CD4-positive, alpha-beta T cell treated with Interleukin-15 for 4 hours (primary cell): ENCODE measurements at places on chromosomes 13 and 19.

- no peak for DNase-seq
Observed at GRCh38 chr13:72129117-72129516, 262.1 kb upstream of the DACH1 start.

DNA sequence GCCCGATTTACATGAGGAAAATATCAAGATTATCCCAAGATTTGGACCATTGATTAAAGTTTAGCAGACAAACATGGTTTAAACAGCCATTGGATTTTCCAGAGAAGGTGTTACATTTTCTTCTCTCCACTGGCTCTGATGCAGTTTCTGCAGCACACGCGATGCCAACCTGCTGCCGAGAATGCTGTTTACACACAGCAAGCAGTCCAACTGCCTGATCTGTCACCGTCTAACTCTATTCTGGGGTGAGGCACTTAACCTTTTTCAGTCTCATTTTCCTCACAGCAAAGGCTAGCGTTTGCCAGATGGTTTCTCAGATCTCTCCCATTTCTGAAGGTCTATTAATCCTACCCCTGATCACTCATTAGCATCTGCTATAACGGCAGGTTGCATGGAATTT lies 763.5 kb upstream of the GPC6 start:
- no peak for DNase-seq

GRCh38 chr13:60210510-60211330 lies 47.0 kb upstream of the DIAPH3 start:
- no peak for DNase-seq

- no peak for DNase-seq
Observed at GRCh38 chr19:51593138-51593890, 22.2 kb downstream of the ZNF175 start.

- peak; percentile 42 for DNase-seq
Observed at GRCh38 chr19:52778811-52779210, 7.8 kb downstream of the ZNF600 start.

GRCh38 chr19:16623576-16623975 lies 4.4 kb downstream of the MED26 start:
- DNase-seq: no peak

GRCh38 chr13:97430296-97430695 lies 3.7 kb upstream of the RAP2A start:
- no peak for DNase-seq

DNA sequence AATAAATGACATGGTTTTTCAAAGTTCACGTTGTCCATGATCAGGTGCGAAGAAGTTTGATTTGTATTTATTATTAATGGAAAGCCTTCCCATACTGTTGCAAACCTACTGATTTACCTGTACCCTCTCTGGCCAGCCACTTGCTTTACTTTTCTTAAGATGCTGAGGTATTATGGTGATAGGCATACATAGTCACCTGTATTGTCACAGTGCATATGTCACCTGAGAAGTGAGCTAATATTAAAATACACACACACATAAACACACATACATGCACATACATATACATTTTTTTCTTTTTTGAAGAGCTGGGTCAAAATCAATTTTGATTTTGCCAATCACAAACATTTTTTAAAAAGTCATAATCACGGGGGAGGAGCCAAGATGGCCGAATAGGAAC lies 72.1 kb downstream of the RNASEH2B start:
- DNase-seq: no peak

GRCh38 chr13:107834281-107834680 lies 381.1 kb downstream of the LIG4 start:
- DNase-seq: no peak

GRCh38 chr13:113113846-113114271 lies 8.3 kb downstream of the F7 start:
- no peak for DNase-seq

- DNase-seq: no peak
Observed at GRCh38 chr19:2113439-2114211, 16.9 kb downstream of the IZUMO4 start.

GRCh38 chr19:6417713-6418561 lies 6.7 kb downstream of the KHSRP start:
- DNase-seq: no peak

DNA sequence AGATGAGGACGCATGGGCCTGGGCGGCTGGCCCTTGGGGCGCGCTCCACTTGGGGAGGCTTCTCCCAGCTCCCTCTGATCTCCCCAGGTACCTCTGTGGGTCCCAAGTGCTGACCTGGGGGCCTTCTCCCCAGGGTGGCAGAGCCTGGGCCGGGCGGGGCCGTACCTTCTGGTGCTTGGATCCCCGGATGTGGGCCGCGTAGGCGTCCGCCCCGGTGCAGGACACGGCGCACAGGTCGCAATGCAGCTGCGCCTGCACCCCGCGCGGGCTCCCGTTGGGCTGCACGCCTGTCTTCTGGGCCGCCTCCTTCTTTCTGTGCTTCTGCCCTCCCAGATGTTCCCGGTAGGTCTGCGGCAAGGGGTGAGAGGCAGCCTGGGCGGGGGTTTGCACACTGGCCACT lies 41.1 kb upstream of the MATK start:
- DNase-seq: no peak

DNA sequence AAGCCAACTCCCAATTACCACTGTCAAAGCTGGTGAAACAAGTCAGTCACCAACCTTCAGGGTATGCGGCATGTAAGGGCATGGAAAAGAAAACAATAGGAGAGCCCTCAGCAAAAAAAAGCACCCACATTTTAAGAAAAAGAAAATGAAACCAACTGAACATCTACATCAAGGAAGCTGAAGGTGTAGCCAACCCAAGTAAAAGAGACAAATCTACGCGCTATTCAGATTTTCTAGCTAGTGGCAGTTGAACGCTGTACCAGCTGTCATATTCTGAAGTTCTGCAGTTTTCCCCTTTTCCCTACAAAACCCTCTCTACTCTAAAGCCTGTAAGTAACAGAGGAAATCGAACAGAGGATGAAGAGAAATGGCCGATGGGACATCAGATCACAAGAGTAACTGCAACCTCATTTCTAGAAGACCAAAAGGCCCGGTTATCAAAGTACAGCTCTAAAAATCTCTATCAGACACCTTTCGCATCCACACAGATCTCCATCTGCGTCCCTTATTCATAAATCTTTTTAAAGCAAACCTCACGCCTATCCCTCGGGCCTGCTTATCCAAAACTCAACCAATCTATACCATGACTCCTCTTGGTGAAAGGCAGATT lies 1.4 kb downstream of the MYCBP2 start:
- DNase-seq: peak; percentile 44

GRCh38 chr13:99028890-99029289 lies 51.0 kb upstream of the DOCK9 start:
- peak; percentile 36 for DNase-seq

- no peak for DNase-seq
Observed at GRCh38 chr19:39953915-39954314, 17.1 kb upstream of the PSMC4 start.

DNA sequence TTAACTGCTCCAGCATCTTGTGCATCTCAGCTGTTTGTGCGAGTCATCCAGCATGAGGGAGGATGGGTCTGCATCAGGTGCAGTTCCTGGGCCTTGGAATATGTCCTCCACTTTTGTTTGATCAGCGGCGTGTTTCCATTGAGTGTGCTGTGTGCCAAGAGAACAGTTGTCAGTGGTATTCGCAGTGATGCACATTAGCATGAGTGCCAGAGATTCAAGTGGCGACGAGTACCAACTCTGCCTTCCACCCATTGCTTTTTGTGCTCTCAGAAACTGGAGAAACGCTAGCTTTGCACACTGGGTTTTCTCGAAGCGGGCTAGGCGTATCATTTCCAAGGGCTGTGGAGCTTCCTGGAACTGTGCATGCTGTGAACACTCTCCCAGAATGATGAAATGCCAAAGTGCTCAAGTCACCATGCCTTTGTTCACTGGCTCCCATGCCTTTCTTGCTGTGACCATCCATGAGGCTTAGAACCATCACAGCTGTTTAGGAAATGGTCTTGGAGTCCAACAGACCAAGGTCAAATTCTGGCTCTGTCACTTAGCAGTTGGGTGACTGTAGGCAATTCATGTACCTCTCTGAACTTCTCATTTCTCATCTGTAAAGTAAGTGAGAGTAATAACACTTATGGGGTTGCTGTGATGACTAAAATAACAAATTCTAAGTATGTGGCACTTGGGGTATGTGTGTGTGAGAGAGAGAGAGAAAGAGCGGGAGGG lies 18.4 kb downstream of the LRCH1 start:
- DNase-seq: no peak

DNA sequence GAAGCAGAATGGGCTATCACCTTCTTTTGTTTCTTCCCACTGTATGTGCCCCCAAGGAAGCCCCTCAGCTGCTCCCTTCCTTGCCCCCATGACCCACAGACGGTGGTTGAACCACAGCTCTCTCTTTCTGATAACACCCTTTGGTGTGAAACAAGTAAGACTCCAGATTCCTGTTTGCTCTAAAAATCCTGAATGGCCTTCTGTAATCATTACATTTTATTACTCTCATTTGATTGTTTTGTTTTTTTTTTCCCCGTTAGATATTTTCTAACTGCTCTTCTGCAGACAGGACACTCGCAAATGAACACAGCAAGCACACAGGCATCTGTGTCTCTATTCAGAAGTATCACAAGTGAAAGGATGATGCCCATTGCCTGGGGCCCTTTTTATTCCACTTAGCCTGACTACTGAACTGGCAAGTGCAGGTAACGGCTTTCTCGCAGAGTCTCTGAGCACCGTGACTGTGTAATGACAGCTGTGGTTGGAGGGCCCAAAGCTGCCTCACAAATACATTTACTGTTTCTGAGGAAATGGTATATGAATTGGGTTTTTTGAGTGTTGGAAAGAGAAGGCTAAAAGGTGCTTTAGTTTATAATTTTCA lies 59.3 kb downstream of the OXGR1 start:
- no peak for DNase-seq

DNA sequence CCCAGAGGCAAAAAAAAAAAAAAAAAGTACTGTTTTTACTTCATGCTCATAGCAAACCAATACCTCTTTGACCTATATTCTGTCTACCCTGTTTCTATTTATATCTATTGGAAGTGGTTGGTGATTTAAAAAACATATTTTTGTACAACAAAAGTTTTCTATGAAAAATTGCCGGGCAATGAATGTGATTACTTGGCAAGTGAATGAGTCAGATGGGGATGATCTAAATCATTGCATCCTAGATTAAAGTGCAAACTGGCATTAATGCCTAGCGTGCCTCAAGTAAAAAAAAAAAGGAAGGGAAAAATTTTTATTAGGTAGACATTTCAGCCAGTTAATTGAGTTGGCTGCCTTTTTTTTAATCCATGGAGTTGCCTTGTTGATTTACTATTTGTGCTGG lies 500.6 kb downstream of the KCTD12 start:
- DNase-seq: no peak

DNA sequence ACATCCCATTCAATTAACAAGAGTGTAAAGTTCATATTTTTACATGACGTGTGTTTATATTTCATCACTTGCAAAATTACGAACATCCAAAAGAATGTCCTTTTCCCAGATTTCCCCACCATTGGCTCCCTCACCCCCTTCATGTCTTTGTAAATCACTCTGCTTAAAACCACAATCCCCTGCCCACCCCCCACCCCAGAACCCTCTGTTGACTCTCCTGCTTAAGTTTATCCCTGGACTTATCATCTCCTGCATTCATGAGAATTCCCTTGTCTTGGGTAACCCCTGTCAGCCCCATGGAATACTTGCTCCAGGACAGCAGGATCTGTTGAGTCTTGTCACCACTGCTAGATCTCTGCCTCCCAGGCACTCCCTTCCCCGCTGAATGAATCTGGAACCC lies 109.9 kb downstream of the COL4A1 start:
- DNase-seq: no peak

DNA sequence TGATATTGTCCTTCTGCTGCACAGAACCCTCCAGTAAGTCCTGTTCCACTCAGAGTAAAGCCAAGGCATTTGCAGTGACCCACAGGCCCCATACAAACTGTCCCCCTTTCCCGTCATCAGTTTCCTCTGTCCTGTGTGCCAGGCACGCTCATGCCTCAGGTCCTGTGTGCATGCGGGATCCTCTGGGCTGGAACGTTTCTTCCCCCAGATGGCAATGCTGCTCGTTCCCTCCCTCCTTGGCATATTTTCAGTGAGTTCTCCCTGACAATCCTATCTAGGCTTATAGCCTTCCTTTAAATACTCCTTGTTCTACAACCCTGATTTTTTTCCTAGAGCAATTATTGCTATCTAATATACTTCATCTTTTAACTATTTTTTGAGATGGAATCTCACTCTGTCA lies 5.7 kb downstream of the OPA3 start:
- no peak for DNase-seq

DNA sequence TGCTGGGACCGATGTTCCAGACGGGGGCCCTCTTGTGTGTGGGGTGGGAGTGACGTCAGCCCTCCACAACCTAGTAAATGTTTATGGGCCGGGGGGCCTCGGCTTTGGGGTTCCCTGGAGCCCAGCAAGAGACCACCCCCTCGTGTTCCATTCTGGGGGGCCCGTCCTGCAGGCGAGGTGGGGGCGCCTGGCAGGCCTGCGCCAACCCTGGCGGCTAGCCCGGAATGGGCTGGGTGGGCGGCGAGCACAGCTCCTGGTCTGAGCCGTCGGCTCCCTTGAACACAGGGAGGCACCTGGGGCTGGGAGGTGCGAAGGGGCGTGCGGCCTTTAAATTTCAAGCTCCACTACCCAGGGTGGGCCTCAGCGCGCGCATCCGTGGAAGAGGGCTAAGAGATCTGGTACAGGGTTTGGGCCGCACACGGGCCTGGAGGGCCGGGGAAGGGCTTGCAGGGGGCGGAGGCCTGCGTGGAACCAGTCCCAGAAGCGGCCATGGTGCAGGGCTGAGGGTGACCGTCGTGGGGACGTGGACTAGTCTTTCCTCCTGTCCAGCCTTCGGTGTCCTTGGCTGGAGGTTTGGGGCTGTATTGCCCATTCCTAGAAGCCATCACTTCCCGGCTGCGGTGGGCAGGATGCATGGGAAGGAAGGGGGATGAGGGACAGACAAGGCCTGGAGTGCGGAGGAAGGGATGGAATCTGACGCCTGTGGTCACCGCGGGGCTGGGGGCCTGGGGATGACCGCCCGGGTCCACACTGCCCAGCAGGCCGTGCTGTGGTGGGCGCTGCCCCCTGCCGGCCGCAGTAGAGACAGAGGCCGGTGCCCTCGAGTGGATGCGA lies 11.4 kb downstream of the NDUFA11 start:
- no peak for DNase-seq

DNA sequence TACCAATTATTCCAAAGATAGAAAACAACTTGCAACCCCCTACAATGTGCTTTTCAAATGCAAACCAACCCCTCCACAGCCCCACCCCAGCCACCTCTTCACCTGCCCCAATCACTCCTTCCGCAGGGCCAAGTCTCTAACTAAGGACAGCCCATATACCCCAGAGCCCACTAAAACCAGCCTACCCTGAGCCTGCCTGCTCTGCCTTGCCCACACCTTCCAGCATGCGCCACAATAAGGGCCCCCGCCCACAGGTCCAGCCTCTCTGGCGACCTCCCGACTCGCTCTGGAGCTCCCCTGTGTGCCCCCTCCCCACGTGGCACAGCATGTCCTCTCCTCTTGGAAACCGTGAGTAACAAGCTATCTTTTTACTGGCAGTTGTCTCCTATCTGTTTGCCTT lies 42.8 kb upstream of the MEDAG start:
- no peak for DNase-seq

DNA sequence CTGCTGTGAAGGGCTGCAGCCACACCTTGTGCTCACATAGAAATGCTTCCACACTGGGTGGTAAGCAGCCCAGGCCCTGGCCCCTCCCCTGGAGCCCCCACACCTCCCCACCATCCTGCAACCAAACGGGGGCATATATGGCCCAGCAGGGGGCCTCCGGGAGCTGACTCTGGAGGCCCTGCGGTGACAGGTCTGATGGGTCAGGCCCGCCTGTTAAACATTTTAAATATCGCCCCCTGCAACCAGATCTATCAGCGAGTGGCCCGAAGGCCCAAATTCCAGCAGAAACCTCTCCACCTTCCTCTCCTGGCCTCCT lies 48.0 kb upstream of the KATNAL1 start:
- peak; percentile 11 for DNase-seq
